Stimulated activated CD4-positive, alpha-beta T cell treated with anti-CD3 and anti-CD28 coated beads, Interleukin-12 subunit alpha, Interleukin-12 subunit beta, amount 100 ng/mL, for 24 hours (primary cell): ENCODE measurements at places on chromosomes 2 and 18.

DNA sequence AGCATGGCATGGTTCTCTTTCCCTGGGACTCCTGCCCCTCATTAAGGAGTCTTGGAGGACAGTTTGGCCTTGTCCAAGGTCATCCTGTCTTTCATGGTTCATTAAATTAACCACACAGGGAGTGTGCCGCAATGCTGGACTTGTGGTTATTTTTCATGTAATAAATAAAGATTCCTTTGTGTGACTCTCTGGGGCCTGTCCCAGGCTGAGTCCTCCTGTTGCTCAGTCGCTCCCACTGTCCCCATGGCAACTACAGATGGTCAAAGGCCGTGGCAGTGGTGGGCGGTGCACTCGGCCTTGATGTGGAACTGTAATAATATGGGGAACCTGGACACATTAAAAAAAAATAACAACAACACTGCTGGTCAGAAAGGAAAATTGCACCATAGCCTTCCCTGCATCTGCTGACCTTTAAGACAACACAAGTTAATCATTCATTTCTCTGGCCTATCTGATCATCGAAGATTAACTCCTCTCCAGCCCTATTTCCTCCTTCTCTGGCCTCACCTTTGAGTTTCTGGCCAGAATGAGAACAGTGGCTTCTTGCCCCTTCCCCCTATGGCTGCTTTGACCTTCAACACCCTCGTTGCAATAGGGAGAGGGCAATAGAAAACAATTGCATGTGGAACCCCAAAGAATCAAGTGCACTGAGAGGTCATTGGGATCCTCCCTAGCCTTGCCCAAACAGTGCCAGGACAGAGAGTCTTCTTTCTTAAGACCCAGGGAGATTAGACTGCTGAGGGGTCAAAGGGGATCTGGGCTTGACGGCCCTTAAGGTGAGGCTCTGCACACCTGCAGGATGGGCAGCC is 44.7 kb downstream of the PSD4 start:
- DNase-seq: no peak

DNA sequence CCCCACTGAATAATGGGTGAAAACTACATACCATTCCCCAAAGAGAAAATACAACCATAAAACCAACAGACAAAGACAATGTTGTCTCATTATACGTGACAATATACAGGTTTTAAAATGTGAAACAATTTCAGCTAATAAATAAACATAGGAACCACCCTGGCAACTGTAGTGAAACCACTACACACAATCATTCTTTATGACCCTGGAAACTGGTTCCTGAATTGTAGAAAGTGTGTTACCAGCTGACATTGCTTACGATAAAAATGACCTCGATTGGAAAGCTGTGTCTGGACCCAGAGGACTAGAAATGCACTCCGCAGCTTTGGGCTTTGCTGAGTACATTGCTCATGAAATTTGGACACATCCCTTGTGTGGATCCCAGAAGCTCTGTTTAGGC is 73.9 kb upstream of the LPIN2 start:
- DNase-seq: no peak

DNA sequence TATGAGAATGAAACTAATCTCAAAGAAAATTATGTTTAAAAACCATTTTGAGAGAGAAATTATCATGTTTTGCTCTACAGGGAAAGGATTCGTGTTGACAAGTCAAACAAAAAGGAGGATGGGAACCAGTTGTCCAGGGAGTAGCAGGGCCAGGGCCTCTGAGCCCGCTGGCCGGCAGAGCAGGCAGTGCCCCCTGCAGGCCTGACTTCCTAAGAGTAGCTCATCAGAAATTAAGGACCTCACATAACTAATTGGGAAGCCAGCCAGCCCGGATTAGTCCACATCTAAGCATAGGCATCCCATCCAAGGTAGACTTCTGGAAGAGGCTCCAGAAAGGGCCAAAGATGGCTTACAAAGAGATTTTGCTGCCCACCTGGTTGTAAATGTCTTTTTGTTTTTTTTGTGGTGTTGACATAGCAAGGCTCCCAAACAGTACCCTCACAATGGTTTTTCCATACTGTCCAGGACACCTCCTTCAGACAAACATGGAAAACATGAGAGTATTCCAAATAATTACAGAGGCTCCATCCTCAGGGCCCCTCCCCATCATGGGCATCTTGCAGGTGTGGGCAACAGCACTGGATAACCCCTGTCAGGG is 241.2 kb upstream of the TANK start:
- DNase-seq: peak; percentile 7

DNA sequence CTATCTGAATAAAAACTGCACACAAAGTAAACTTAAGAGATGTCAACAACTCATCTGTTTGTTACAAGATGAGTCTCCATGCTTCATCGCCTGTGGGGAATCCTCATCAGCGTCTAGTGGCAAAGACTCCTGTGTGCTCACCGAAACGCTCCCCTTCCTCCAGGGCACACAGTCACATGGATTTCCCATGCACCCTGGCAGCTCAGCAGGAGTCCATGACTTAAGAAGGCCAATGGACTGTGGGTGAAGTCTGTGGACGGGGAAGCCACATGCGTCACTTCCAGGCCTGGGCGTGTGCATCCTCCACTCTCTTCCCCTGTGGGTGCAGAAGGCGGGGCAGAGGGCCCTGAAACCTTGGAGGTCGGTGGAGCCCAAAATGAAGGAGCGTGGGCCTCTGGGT is 41.1 kb downstream of the ID2 start:
- DNase-seq: no peak

DNA sequence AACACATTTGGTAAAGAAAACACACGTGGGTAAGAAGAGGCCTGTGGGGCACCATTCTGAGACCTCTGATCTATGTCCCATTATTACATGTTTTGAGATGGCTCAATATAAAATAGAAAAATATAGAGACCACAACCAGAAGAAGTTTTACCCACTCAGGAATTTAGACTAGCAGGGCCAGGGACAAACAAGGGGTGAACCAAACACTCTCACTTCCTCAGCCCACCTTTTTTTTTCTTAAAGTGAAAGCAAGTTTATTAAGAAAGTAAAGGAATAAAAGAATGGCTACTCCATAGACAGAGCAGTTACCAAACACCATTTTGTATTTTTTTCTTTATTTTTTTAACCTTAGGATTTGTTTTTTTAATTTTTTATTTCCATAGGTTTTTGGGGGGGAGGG is 119.0 kb upstream of the REV1 start:
- no peak for DNase-seq

DNA sequence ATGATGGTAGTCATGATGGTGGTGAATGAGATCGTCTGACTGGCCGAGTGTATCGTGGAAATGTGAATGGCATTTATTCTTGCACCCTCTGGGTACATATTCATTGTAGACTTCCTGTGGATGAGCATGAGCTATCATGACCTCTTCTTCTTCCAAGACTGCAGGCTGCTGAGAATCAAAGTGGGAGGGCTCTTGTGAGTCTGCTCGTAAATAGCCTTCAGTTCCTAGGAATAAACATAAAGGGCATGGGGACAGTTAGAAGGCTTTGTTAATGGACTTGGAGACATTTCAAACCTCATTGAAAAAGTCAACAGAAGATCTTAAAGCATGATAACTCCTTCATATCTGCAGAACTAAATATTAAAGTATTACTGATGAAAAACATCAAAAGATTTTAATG is 14.9 kb downstream of the SLC39A6 start:
- no peak for DNase-seq

- DNase-seq: no peak
Measured at GRCh38 chr2:55943466-55943865, 19.9 kb upstream of the EFEMP1 start.

DNA sequence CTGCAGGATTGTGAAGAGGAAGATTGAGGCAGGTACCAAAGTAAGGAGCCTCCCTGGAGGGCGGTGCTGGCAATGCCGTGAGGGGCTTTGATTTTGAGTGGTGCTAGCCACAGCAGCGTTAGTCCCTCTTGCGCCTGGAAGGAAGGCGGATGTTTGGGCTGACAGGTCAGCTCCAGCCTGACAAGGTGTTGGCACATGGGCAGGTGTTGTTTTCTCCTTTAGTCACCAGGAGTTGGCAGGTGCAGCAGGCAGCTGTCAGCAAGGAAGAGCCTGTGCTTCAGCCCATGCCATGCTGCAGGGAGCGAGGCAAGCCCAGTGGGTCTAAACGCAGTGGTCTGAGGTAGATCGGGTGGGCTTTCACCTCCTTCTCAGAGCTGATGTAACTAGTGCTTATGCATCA is 8.5 kb downstream of the SEC11C start:
- no peak for DNase-seq

DNA sequence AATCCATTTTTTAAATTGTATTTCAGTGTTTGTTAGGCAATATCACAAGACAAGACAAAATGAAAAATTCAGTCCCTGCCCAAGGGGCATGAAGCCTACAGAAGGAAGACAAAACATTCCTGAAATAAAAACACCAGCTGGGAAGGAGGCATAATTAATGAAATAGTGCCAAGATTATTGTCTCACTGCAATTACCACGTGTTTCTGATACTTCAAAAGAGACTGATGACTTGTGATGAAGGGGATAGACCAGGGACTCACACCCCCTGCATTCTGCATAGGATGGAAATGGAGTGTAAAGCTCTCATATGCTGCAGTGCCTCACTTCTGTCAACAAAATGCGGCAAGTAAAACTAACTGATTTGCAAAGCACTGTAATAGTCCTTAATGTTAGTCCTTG is 178.1 kb downstream of the BARD1 start:
- no peak for DNase-seq

GRCh38 chr2:115763601-115764000 is 1321.2 kb downstream of the DPP10 start:
- no peak for DNase-seq

DNA sequence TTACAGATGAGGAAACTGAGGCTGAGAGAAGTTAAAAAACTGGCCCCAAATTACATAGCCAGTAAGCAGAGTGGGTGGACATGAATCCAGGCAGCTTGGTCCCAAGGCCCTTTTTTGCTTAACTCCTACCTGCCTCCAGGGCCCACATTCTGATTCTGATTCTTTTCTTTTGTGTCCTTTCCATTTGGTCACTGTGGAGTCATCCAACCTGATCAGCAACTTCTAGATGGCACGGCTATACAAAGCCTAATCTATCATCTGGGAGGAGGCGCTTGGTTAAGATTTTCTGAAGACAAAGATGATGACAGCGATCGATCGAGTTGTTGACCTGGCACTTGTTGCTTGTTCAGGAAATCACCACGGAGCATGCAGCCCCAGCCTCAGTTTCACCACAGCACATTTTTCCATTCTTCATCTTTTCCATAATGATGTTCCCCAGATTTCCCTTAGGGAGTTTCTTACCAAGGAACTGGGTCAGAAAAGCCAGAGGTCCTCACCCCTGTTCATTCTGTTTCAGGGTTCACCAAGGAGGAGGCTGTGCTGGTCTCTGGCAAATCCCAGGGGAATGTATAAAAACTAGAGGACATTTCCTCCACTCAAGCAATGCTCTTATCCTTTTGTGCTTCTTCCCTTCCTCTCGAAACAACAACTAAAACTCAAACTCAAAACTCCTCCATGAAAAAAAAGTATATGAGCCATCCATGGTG is 6.9 kb upstream of the IGFBP2 start:
- DNase-seq: no peak

GRCh38 chr18:58661423-58661822 is 9.8 kb upstream of the MALT1 start:
- DNase-seq: no peak

GRCh38 chr2:31003749-31004148 is 134.5 kb downstream of the GALNT14 start:
- DNase-seq: no peak

DNA sequence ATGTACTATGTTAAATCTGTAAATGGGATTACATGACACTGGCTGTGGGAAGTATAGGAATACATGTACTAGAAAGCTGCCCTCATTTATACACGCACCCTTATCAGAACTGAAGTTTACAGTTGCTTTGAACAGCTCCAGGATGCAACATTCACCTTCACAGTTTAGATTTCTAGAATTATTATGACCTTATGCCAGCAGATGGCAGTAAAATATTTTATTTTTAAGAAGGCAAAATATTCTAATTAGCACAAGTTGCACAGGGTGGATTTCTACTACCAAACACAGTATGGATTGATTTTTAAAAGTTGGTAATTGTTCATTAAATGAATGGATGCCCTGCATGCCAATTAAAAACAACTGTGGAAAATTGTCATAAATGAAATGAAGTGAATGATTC is 670.4 kb downstream of the KCNJ3 start:
- no peak for DNase-seq

- no peak for DNase-seq
Measured at GRCh38 chr2:47014564-47015051, 99.0 kb upstream of the MCFD2 start.

- no peak for DNase-seq
Measured at GRCh38 chr2:54336977-54337255, 80.9 kb upstream of the TSPYL6 start.

DNA sequence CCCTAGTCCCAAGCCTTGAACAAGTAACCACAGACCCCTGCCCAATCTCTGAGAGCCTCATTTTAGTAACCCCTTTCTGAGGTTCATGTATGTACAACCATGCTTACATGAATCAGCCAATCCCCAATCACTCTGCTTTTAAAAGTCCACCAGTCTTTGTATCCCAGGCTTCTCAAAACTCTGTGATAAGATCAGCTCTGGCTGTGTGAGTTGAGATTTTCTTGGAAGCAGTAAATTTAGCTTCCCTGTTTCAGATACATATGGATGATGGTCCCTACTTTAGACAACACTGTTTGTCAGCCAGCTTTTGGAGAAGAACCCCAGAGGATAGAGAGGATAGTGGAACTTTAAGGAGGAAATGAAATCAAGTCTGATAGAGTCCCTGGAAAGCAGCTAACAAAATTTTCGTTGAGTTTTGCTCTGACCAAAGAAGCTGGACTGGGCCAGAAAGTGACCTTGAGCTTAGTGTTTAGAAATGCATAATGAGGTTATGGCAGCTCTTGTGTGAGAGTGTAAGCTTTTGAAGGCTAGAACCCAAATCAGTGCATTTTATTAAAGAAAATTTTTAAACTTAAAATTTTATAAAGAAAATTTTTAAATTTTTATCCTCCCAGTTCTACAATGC is 3.7 kb downstream of the ADNP2 start:
- no peak for DNase-seq

GRCh38 chr2:24972315-24972961 is 683 bp upstream of the DNAJC27 start:
- peak; percentile 1 for DNase-seq

- DNase-seq: no peak
Measured at GRCh38 chr2:82819951-82820350, 1639.1 kb downstream of the SUCLG1 start.

- no peak for DNase-seq
Measured at GRCh38 chr2:142668420-142668819, 209.0 kb upstream of the KYNU start.

DNA sequence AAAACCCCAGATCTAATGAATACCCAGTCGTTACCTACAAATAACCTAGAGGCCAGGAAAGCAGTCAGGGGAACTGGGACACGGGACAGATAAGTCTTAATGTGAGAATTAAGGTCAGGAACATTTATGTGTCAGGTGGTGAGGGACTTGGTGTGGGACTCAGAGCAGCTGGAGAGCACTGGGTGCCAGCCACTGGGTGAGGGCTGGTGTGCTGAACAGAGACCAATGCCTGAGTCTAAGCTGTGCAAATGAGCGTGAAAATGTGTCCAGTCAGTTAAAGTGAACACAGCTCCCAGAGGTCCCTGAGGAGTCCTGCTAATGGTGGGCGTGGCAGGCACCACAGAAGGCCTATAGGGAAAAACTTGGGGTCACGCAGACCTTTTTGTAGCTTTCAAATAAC is 225.9 kb downstream of the C1D start:
- no peak for DNase-seq
